ENCODE measurements at places on chromosomes 16 and 17. TPM values are rescaled to one million over a fixed set of nuclear protein-coding genes. Genes with fewer than 3 reads are reported as not detected.
A peak's percentile ranks its signal among the peaks of the same experiment; 100 is the strongest.

TK1 gene
- 22.1 TPM for total RNA-seq

KRT9 gene
- total RNA-seq: not detected

DNA sequence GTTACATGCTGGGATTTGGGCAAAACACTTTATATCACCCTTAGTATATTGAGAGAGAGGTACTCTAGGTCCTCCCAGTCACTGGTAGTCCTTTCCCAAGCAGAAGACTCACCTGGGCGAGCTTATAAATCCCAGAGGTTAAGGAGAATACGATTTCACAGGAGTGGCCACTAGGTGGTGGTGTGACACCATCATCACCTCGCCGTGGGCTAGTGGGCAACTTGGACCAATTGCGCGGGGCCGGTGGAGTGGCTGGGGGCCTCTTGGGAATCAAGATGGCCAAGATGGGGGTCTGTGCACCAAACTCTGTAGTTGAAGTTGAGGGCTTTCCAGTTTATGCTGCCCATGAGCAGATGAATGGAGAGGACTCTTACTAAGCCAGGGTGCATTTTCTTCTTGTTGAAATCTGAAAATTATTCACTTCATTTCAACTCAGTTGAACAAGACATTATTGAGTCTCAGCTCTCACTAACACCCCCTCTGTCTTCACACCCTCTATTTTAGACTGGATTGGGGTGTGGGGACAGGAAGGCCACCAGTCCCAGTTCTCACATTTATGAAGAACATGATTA is 38.2 kb upstream of the PIRT start:
- DNase-seq: no peak

SLC38A8 gene
- not detected for total RNA-seq

- no peak for DNase-seq
Observed at GRCh38 chr17:66753126-66753920, 81.6 kb upstream of the CACNG5 start.

MSLN gene
- not detected for total RNA-seq

DNA sequence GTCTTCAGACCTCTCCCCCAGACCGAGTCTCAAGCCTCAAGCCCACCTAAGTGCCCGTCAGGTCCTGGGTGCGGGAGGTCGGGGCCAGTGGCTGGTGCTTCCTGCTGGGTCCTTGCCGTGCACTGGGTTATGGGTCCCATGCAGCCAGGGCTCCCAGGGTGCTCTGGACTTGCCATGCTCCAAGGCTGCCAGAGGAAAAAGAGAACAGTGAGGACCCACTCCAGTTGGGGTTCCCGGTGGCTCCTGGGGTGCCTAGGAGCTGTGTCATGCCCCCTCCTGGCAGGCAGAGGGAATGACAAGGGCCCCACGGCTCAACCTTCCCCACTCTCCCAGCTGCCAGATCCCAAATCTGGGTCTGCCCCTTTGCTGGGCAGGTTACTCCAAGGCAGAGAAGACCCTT is 3.8 kb downstream of the SNX20 start:
- no peak for DNase-seq

DNA sequence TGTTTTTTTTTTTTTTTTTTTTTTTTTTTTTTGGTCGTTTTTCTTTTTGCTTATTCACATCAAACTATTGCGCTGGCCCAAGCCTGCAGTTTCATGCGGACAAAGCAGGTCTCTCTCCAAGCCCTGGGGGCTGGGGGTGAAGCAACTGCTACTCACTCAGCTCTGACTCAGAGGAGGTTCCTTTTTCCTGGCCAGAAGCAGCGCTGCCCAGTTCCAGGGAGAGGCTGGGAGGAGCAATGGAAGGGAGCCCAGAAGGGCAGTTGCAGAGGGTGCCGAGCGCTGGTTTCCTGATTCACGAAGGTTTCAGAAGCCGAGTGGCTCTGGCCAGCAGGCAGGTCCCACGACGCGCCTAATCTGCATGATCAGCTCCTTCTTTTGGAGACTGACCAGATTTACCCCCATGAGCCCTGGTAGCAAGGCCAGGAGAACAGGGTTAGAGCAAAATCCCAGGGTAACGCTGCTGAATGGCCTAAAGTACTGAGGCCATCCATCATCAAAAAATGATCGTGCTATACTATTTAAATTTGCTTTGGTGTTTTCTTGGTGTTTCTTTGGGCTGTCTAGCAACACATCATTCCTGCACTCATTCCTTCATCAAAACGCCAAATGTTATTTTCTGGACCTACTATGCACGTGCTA is 144.7 kb upstream of the SOX9 start:
- peak; percentile 92 for DNase-seq

ATP2A3 gene
- 27.5 TPM for total RNA-seq

ANKRD40CL gene
- 0.11 TPM for total RNA-seq

DNA sequence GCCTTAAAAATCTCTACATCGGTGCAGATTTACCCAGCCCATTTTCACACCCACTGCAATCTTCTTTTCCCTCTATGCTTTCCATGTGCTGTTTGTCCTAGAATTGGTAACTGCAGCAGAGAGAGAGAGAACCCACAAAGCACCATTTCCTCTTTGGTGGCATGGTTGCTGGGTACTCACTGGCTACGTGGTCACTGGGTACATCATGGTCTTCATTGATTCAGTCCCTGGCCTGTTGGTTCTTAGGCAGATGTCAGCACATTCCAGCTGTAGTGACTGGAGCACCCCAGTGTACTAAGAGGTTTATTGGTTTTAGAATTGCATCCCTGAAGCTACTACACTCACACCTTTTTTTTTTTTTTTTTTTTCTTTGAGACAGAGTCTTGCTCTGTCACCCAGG is 156.1 kb upstream of the CACNG5 start:
- no peak for DNase-seq

GRCh38 chr17:10036511-10037061 is 131.5 kb upstream of the RCVRN start:
- no peak for DNase-seq

ITGAL gene
- 2.7 TPM for total RNA-seq

KRTAP4-6 gene
- not detected for total RNA-seq

DNA sequence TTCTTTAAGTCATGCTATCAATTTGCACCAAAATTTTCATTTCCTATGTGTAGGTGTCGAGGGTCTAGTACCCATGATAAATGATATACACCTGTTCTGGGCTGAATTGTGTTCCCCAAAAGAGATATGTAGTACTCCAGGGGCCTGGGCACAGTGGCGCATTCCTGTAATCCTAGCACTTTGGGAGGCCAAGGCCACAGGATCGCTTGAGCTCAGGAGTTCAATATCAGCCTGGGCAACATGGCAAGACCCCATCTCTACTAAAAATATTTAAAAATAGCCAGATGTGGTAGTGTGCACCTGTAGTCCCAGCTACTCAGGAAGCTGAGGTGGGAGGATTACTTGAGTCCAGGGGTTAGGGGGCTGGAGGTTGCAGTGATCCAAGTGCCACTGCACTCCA is 23.5 kb upstream of the KANSL1 start:
- DNase-seq: no peak

DNA sequence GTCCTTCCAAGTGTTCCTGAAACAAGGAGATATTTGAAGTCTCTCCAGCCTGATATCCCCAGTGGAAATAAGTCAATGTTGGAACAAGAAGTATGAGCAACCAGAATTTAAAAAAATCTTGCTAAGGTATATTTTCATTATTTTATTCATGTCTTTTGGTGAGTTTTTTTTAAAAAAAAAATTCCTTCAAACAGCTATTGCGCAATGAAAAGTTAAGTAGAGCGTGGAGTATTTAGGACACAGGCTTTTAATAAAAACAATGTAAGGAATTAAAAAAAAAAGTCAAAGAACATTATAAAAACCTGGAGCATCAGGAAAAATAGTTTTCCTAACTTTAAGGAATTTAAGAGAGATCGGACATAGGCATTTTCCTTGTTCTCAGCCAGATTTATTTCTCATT is 940.4 kb downstream of the KCNJ2 start:
- DNase-seq: no peak

- no peak for DNase-seq
Observed at GRCh38 chr17:34503528-34504195, 75.7 kb upstream of the TMEM132E start.

GRCh38 chr16:65658787-65659220 is 536.9 kb upstream of the CDH11 start:
- DNase-seq: no peak

GRCh38 chr17:3526491-3526890 is 31.1 kb downstream of the TRPV3 start:
- no peak for DNase-seq

FLYWCH1 gene
- 33.8 TPM for total RNA-seq

GP1BA gene
- not detected for total RNA-seq

DNA sequence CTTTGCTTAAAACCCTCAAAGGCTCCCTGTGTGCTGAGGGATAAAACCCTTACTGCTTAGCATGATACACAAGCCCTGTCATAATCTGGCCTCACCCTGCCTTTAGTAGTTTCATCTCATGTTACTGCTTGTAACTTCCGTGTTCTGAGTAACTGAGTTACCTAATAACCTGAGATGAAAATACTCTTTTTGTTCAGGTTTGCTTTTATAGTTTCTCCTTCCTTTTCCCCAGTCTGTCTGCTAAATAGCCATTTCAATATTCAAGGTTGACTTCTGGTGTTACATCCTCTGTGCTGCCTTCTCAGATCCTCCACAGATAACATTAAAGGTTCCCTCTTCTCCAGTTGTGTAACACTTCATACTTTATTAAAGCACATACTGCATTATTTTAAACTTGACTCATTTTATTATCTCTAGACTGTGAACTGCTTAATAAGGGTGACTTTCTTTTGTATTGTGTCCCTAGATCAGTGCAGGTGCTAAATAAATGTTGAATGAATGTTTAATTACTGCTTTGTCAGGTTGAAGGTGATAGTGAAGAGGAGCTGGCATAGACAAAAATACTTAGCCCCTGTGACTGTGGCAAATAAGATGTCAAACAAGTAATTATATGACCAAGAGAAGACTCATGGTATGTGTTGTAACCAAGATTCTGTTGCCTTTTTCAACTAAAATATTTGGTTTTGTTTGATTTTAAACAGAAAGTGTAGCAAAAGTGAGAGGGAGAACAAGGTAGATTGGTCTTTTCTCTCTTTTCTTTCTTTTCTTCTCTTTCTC is 47.8 kb downstream of the NFAT5 start:
- no peak for DNase-seq

DNA sequence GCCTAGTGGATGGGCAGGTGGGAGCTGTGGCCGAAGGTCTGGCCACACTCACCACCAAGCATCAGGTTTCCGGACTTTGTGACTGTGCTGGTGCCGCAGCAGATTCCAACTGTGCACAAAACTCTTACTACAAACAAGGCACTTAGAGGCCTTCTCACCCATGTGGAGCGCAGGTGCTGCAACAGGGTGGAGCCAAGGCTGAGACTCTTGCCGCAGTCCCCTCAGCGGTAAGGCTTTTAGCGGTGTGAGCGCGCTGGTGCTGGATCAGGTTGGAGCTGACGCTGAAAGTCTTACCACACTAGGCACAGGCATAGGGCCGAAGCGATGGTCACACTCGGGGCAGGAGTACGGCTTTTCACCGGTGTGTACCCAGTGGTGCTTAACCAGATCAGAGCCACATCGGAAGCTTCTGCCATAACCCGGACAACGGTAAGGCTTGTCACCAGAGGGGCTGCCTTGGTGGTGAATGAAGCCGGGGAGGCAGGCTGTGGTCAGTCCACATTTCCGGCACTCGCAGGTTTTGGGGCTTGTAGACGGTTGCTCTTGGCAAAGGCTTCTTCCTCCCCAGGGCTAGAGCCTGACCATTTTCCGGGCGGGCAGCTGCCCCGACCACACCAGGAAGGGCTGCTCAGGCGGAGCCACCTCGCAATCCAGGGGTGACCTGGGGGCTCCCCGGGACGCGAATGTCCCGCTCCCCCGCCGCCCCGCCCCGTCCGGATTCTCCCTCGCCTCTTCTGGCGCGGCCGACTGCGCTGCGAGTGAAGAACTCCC is 1.0 kb upstream of the ARMC5 start:
- no peak for DNase-seq

CLEC3A gene
- total RNA-seq: not detected

- no peak for DNase-seq
Observed at GRCh38 chr17:81278831-81279230, 16.3 kb downstream of the SLC38A10 start.

- DNase-seq: no peak
Observed at GRCh38 chr17:30429155-30429554, 48.1 kb upstream of the GOSR1 start.

CDH5 gene
- total RNA-seq: 19.5 TPM

GRCh38 chr17:19670908-19671307 is 22.4 kb downstream of the ALDH3A2 start:
- DNase-seq: no peak

DNA sequence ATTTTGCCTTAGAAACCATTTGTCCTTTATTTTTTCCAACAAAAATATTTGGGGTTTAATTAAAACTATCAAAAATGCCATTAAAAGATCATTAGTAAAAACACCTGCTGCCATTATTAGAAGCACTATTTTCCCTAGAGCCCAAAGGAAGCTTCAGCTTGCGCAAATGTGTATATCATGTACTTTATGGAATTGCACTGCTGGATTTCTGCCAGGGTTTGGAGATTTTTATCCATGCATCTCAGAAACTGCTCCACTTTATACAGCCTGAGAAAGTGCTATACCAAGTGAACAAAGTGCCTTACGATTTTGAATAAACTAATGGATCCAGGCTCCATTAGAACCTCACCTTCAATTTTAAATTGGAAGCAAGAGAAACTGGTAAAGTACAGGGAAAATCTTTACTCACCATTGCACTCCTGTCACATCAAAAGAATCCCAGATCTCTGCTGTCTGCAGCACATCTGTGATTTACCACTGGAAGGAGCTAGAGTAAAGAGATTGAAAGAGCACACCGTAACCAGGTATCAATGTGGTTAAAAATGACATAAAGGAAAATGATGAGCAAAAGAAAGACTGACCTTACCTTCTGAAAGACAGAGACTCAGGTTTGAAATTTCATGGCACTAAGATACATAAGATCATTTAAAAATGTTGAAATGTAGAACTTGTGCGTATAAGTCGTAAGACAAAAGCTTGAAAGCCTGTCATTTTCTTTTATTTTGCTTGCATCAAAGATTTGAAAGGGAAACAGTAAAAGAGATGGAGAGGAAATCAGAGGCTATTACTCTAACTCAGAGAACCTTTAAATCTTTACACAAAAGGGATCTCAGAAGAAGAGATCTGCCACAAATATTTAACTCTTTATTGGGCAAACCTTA is 678.1 kb upstream of the GOT2 start:
- no peak for DNase-seq

DNA sequence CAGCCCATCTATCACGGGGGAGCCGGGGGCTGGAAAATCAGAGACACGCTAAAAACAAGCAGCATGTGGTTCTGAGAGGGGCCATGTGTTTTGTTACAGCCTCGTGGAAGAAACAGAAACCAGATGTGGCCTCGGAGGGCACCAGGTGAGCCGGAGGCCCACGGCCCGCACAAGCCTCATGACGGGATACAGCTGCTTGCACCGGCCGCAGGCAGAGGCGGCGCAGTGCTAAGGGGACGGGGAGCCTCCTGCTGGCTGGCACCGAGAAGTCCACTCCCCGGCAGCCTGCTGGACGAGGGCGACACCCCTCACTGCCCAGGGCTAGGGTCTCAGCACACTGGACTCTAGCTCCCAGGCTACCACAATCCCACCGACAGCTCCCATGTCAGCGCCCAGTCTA is 19.2 kb downstream of the NDUFAF8 start:
- no peak for DNase-seq

DNA sequence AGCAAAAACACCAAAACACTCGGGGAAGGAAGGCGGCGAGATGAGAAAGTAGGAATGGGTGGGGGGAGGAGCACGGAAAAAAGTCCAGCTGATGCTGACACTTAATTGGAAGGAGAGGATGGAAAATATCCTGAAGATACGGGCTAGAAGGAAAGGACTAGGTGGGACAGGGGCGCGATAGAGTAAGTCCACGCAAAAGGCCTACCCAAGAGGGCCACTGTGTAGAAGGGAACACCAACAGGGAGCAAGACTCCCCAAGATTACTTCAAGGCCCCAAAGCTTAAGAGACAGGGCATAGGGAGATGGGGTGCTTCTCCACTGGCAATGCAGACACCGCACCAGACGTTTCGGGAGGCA is 736 bp downstream of the APPBP2 start:
- DNase-seq: peak; percentile 91

All from esophagus muscularis mucosa (tissue), 4 donors.